NCI-H1436 treated with DMSO at 0.1 percent for 48 hours (cell line): ENCODE measurements at places on chromosomes 12 and 14.

GRCh38 chr12:51484119-51484518, 59.5 kb downstream of the SLC4A8 start:
- DNase-seq: no peak

DNA sequence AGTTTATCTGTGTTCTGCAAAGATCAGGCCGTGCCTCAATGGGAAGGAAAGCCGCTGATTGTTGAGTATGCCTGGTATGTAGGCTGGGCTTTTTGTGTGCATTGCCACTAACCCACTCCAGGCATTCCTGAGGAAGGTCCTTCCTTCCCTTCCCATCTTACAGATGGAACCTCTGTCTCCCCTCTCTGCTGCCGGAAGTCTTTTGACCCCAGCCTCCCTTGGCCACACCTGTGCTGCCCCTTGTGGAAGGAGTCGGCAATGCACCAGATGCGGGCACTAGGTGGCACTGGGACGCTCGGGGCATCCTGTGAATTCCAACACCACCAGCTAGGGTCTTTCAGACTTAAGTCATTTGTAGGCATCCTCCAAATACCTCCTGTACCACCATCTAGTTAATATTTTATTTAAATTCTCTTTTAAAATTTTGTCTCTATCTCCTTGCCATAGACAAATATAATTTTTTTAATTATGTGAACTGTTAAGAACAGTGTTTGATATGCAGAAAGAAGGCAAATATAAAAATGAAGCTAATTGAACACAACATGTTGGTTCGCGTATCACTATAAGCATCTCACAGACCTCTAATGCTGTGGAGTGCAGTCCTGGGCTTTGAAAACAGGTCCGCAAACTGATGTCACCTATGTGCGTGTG, 99.6 kb downstream of the RIN3 start:
- DNase-seq: no peak

GRCh38 chr14:103772078-103772712, 56.6 kb downstream of the ZFYVE21 start:
- no peak for DNase-seq

GRCh38 chr14:94612580-94613554, 676 bp downstream of the SERPINA3 start:
- no peak for DNase-seq

- no peak for DNase-seq
These were observed 48.6 kb downstream of the PCNX1 start for GRCh38 chr14:70955543-70956480.

GRCh38 chr12:113044516-113044915, 12.0 kb upstream of the DTX1 start:
- DNase-seq: no peak

DNA sequence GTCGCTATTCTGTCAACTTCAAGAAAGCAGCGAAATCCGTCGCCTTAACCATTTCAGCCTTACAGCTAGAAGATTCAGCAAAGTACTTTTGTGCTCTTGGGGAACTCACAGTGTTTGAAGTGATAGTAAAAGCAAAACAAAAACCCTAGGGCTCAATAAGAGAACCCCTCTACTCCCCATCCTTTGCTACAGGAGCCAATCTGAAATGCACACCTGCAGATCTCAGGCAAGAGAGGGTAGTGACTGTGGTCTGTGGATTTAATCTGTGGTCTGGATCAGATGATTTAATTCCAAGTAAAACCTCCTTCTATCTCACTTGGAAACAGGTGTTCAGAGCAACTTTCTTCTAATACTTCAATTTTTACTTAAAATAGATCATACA, 422.9 kb upstream of the OR4E1 start:
- no peak for DNase-seq

- no peak for DNase-seq
These were observed 115.5 kb downstream of the DHRS2 start for GRCh38 chr14:23751616-23752015.

- DNase-seq: no peak
These were observed 3.5 kb downstream of the CMTM5 start for GRCh38 chr14:23380197-23380914.

GRCh38 chr14:75170772-75171171, 5.6 kb downstream of the TMED10 start:
- no peak for DNase-seq

- no peak for DNase-seq
These were observed 16.8 kb downstream of the ATP5MC2 start for GRCh38 chr12:53659011-53659551.

DNA sequence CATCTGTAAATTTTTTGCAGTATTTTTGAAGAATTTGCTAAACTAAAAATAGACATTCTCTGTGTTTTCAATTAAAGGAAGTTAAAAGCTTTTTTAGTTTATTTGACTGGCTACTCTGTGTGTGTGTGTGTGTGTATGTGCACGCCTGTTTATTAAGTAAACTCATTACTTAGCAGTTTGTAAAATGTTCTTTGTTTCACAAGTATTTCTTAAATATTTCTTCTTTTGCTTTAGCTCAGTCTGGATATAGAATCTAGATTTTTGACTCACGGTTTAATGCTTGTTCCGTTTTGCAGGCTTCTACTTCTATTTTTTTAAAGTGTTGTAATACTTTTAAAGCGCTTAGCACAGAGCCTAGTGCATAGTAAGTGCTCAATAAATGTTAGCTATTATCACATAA, 46.5 kb upstream of the KCNMB4 start:
- DNase-seq: no peak

DNA sequence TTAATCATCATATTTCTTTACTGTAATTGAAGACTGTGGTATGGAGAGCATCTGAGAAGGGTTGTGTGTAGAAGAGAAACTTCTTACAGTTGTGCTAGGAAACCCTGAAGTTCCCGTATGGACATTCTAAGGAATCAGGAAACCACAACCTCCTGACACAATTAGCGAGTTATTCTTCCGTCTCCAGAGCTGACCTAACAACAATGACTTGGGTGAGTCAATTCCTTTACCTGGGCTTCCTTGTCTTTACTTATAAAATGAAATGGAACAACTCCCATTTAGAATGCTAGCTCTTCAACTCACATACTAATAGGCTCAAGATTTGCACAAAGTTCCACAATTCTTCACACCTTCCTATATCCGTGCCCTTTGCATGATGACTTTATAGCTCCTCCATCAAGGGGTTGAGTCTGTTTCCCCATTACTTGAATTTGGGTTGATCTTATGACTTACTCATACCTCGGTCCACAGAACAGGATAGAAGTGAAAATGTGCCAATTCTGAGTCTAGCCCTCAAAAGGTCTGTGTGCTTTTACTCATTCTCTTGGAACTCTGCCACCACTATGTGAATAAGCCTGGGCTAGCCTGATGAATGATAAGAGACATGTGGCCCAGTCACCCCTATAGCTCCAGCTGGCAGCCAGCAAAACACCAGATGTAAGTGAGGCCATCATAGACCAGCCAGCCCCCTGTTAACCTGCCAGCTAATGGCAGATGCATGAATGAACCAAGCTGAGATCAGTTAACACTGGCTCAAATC, 459.4 kb downstream of the ETNK1 start:
- no peak for DNase-seq

DNA sequence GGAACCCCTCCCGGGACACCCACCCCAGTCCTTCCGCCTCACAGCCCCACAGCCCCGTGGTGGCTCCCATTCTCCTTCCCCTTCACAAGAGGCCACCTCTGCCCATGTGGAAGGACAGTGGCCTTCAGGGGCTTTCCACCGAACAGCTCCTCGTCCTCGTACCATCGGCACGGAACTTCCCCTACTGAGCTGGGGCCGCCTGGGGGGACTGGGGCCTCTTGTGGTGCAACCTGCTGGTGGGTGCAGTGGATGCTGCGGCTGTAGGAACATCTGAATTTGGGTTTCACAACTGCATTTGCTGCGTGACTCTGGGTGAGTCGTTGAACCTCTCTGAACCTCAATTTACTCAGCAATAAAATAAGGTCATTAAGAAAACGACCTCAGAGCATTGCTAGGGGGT, 50.9 kb downstream of the RFLNA start:
- DNase-seq: no peak

GRCh38 chr12:77847680-77848431, 17.2 kb downstream of the NAV3 start:
- DNase-seq: no peak
